ENCODE measurements at places on chromosomes 6 and 20. TPM values are rescaled to one million over a fixed set of nuclear protein-coding genes. Genes with fewer than 3 reads are reported as not detected.

DNA sequence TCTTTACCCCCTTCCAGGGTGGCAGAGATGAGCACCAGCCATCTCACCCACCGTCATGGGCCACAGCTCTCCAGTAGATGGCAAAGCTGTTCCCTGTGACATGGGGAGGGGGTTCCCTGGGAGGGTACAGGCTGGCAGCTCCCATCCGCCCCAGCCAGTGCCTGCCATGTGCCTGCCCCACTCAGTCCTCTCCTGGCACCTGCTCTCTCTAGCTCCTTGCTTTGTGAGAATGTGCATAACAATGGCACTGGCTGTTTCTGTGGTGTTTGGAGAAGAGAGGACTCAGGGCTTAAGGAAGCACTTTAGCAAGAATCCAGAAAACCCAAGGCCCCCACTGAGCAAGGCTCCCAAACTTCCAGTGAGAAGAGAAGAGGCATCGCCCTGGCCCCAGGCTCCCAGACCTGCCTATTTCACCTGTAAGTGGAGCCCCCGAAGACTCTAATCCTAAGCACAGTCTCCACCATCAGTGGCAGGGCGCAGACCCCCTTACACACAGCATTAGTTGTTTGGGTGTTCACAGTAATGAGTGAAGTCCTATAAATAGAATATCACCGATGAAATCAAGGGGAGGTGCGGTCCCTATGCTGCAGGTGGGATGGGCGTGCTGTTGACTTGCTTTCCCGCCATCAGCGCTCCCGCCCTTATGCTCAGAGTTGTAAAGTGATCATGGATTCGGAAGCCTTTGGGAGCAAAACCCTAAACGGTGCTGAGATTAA is 110.2 kb downstream of the AGPAT4 start:
- H3K36me3 ChIP-seq: no peaks in the 10 kb centered on the region
- no peaks in the 10 kb centered on the region for H3K27me3 ChIP-seq
- DNase-seq: no peak
- peak overlapping the region; percentile 41 for H3K27ac ChIP-seq
- H3K4me1 ChIP-seq: no peaks in the 10 kb centered on the region

DNA sequence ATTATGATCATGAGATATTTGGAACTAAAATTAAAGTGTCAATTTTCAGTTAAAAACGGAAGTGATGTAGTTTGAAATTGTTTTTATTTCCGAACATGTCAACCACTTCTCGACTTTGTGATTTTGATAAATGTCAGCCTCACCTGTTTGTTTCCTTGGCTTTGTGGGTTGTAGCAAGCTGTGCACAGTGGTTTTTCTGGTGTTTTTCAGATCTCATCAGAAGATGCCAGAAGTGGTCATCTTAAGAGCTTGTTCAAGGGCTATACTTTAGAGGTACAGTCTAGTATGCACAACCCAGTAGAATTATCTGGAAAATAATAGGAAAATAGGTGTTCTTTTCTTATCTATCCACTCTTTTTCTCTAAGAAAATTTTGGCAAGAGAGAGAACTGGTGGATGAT is 134.0 kb downstream of the GRIK2 start:
- no peak overlapping the region for H3K4me3 ChIP-seq
- H3K4me1 ChIP-seq: no peaks in the 10 kb centered on the region
- H3K27ac ChIP-seq: no peak overlapping the region
- no peaks in the 10 kb centered on the region for H3K27me3 ChIP-seq

- no peak for DNase-seq
- no peak overlapping the region for H3K4me3 ChIP-seq
- no peaks in the 10 kb centered on the region for H3K36me3 ChIP-seq
- no peaks in the 10 kb centered on the region for H3K27me3 ChIP-seq
These were observed 152.2 kb downstream of the MAFB start for GRCh38 chr20:40536808-40537207.

GRCh38 chr6:170376386-170377043 is 70.0 kb downstream of the FAM120B start:
- H3K27me3 ChIP-seq: no peaks in the 10 kb centered on the region
- H3K4me3 ChIP-seq: no peak overlapping the region
- H3K36me3 ChIP-seq: no peaks in the 10 kb centered on the region
- no peak for DNase-seq
- no peak overlapping the region for H3K27ac ChIP-seq

The SPTLC3 gene
- 16.4 TPM for total RNA-seq

The TXNDC5 gene
- total RNA-seq: 87.9 TPM

GRCh38 chr6:47854971-47855370 is 73.1 kb downstream of the OPN5 start:
- no peak overlapping the region for H3K4me3 ChIP-seq
- DNase-seq: no peak
- H3K36me3 ChIP-seq: no peaks in the 10 kb centered on the region
- no peak overlapping the region for H3K27ac ChIP-seq
- H3K27me3 ChIP-seq: no peaks in the 10 kb centered on the region

Data from right lobe of liver (tissue), 6 donors.